ENCODE measurements at places on chromosomes 7 and 10.

GRCh38 chr7:12436126-12436525, 32.5 kb upstream of the VWDE start:
- no peaks in the 10 kb centered on the region for H3K4me1 ChIP-seq
- H3K27me3 ChIP-seq: no peaks in the 10 kb centered on the region
- no peak overlapping the region for H3K27ac ChIP-seq
- H3K36me3 ChIP-seq: no peaks in the 10 kb centered on the region
- DNase-seq: no peak

DNA sequence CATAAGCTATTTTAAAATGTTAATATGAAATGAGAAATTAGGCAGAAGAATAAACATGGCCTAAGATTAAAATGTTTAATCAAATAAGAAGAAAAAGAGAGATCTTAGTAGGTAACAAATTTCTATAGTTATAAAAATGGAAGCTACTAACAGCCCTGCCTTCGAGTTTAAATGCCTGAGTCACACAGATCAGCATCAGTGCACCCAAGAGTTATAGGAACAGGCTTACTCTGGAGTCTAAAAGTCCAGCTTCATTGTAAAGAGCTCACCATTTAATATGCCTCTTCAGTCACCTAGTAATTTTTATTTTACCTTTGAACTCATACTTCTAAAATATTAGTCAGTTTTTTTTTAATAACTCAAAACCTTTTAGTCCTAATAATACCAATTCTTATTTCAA, 52.6 kb downstream of the BRI3 start:
- H3K27ac ChIP-seq: no peak overlapping the region
- no peak for DNase-seq
- no peaks in the 10 kb centered on the region for H3K27me3 ChIP-seq
- no peaks in the 10 kb centered on the region for H3K4me1 ChIP-seq
- H3K36me3 ChIP-seq: no peaks in the 10 kb centered on the region

DNA sequence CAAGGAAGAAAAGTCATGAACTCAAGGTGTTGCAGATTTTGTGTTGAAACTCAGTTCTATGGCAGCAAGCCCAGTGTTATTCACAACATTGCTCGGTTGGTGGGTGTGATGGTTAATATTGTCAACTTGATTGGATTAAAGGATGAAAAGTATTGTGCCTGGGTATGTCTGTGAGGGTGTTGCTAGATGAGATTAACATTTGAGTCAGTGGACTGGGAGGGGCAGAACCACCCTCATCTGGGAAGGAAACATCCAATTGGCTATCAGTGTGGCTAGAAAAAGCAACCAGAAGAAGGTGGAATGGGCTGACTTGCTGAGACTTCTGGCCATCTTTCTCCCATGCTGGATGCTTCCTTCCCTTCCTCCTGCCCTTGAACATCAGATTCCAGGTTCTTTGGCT, 353.2 kb downstream of the ADRA2A start:
- DNase-seq: no peak
- H3K36me3 ChIP-seq: no peaks in the 10 kb centered on the region
- H3K4me3 ChIP-seq: no peak overlapping the region
- no peaks in the 10 kb centered on the region for H3K4me1 ChIP-seq

- H3K4me1 ChIP-seq: no peaks in the 10 kb centered on the region
- H3K27ac ChIP-seq: no peak overlapping the region
- H3K4me3 ChIP-seq: no peak overlapping the region
- H3K27me3 ChIP-seq: no peaks in the 10 kb centered on the region
- no peak for DNase-seq
- no peaks in the 10 kb centered on the region for H3K36me3 ChIP-seq
Measured at GRCh38 chr10:6108631-6109443, 20.0 kb downstream of the RBM17 start.

DNA sequence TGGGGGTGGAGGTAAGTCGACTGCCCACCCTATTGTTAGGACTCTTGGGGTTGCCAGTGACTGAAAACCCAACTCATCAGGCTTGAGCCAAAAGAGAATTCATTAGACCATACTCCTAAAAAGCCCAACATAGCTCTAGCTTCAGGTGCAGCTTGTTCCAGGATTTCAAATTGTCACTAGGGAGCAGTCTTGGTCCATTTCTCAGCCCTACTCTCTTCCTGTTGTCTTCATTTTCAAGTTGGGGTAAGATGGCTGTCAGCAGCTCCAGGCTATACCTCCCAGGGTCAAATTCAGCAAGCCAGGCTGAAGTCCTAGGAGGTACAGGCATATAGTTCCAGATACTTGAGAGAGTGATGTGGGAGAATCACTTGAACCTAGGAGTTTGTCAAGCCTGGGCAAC, 14.9 kb upstream of the COL13A1 start:
- H3K27ac ChIP-seq: no peak overlapping the region
- H3K4me1 ChIP-seq: no peaks in the 10 kb centered on the region
- no peaks in the 10 kb centered on the region for H3K36me3 ChIP-seq

DNA sequence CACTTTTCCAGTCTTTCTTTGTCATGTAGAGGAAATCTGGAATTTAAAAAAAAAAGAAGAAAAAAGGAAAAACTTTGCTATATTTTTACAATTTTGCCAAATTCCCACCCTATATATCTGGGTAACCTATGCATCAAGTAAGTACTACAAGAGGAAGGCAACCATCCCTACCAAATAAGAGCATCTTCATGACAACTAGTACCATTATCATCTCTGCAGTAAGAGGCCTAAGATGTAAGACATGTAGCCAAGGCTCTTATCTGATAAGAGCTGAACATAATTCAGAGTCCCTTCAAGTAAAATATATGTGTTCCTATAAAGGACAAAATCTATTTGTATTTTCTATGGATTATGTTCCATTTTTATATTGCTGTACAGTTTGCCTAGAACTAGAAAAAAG, 3.5 kb downstream of the THAP5 start:
- DNase-seq: no peak
- no peak overlapping the region for H3K4me3 ChIP-seq
- peaks cover 16% of the 10 kb centered on the region for H3K4me1 ChIP-seq

- no peaks in the 10 kb centered on the region for H3K36me3 ChIP-seq
- DNase-seq: no peak
- H3K27me3 ChIP-seq: no peaks in the 10 kb centered on the region
- H3K4me3 ChIP-seq: no peak overlapping the region
- H3K4me1 ChIP-seq: peaks cover 16% of the 10 kb centered on the region
- H3K27ac ChIP-seq: no peak overlapping the region
Measured at GRCh38 chr10:71378336-71379117, 18.2 kb upstream of the CDH23 start.

DNA sequence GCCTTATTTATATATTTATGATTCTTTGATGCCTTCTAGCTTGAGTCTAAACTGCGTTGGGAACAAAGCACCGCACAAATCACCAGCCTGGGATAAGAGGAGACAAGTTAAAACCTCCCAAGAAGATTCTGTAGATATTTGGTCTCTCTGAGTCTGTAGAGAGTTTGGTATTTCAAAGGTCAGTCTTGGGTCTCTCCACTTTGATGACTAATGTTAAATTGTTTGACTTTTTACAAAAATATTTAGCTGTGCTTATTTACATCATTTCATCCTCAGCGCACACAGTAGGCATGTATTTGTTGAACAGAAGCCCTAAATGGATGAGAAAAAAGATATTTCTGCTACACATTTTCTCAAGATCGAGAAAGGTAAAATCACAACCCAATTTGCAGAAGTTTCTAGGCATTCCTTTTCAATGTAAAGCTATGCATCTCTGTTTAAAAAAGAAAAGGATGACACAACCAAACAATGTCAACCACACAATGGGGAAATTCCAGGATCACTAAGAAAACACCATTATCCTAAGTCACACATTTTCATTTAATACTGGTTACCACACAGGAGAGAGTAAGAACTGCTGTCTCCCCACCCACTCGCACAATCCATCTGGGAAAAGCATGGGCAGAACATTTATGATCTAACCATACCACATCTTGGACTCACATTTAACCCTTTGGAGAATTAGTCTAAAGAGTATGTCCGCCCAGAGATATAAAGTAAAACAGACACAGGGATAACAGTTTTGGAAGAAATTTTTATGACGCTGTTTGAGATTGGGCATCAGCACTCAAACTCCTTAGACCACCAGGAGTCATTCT, 4.4 kb downstream of the CDK6 start:
- DNase-seq: no peak
- H3K27ac ChIP-seq: peak overlapping the region; percentile 82
- H3K4me1 ChIP-seq: no peaks in the 10 kb centered on the region
- H3K36me3 ChIP-seq: no peaks in the 10 kb centered on the region

All from Peyer's patch (tissue), 4 donors.